ENCODE measurements at places on chromosomes 3 and 15.
A peak's percentile ranks its signal among the peaks of the same experiment; 100 is the strongest.

DNA sequence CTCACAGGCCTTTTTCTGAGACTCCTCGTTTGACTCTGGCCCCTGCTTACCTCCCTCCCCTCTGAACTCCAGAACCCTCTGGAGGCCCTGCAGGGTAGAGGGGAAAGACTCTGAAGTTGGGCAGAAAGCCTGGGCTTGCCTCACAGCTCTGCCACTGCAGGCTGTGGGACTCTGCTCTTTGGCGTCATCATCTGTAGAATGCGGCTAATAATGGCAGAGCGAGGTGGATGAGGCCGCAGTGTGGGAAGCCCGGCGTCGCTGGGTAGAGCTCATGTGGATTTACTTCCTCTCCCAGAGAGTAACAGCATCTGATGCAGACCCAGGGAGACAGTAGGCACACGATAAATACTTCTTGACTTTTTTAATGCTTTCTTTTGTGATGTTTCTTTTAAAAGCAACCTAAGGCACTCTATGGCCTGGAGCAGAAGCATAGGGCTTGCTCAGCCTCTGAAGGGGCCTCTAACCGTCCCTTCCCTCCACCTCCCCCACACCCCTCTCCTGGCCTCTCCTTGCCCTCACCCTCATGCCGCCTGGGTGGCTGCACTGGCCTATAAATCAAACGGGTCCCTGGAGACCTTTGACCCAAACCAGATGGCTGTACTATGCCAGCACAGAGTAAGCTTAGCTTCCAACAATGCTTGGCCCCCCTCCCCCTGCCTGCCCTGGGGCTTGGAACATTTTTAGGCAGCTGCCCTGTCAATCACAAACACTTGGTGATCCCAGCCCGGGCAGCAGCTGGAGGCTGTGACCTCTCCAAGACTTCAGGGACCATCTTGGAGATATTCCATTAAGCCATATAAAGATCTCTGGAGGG is 32.9 kb downstream of the SPSB4 start:
- H3K4me3 ChIP-seq, result no peak overlapping the region
- DNase-seq, result peak; percentile 15
- no peaks in the 10 kb centered on the region for H3K36me3 ChIP-seq

- DNase-seq, result peak; percentile 89
- no peaks in the 10 kb centered on the region for H3K36me3 ChIP-seq
- peak overlapping the region; percentile 90 for H3K27ac ChIP-seq
- H3K4me1 ChIP-seq, result peaks cover 3% of the 10 kb centered on the region
Measured at GRCh38 chr15:56244811-56245576, 1.3 kb upstream of the RFX7 start.

- H3K36me3 ChIP-seq, result no peaks in the 10 kb centered on the region
- peak; percentile 7 for DNase-seq
- no peak overlapping the region for H3K4me3 ChIP-seq
- H3K27ac ChIP-seq, result no peak overlapping the region
- no peaks in the 10 kb centered on the region for H3K4me1 ChIP-seq
Measured at GRCh38 chr15:82917249-82917648, 35.3 kb downstream of the HOMER2 start.

GRCh38 chr3:168085491-168086119 is 10.1 kb downstream of the GOLIM4 start:
- H3K4me1 ChIP-seq, result peaks cover 9% of the 10 kb centered on the region
- H3K4me3 ChIP-seq, result no peak overlapping the region
- no peak overlapping the region for H3K27ac ChIP-seq
- H3K36me3 ChIP-seq, result no peaks in the 10 kb centered on the region
- DNase-seq, result no peak

- no peak for DNase-seq
- no peaks in the 10 kb centered on the region for H3K27me3 ChIP-seq
- peaks cover 6% of the 10 kb centered on the region for H3K4me1 ChIP-seq
- H3K27ac ChIP-seq, result no peak overlapping the region
- H3K36me3 ChIP-seq, result peaks cover 6% of the 10 kb centered on the region
- H3K4me3 ChIP-seq, result no peak overlapping the region
Measured at GRCh38 chr3:188578576-188579363, 424.8 kb downstream of the LPP start.

DNA sequence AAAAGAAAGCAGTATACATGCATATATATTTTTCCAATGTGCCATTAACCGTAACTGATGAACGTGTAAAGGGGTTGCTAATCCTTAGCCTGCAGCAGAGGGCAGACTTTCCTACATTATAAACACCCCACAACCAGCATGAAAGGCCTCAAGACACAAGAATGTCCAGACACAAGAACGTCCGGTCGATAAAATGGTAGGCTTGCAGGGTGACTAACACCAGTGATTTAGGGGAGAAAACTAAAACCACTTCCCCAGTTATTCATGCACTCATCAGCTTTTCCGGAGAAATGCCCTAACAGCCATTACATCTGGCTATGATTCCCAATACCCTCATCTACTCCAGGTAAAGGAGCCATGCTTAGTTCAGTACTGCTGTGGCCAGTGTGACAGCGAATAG is 57.4 kb downstream of the LRTM1 start:
- no peaks in the 10 kb centered on the region for H3K4me1 ChIP-seq
- no peaks in the 10 kb centered on the region for H3K27me3 ChIP-seq
- peak; percentile 22 for DNase-seq
- H3K36me3 ChIP-seq, result no peaks in the 10 kb centered on the region
- no peak overlapping the region for H3K27ac ChIP-seq

DNA sequence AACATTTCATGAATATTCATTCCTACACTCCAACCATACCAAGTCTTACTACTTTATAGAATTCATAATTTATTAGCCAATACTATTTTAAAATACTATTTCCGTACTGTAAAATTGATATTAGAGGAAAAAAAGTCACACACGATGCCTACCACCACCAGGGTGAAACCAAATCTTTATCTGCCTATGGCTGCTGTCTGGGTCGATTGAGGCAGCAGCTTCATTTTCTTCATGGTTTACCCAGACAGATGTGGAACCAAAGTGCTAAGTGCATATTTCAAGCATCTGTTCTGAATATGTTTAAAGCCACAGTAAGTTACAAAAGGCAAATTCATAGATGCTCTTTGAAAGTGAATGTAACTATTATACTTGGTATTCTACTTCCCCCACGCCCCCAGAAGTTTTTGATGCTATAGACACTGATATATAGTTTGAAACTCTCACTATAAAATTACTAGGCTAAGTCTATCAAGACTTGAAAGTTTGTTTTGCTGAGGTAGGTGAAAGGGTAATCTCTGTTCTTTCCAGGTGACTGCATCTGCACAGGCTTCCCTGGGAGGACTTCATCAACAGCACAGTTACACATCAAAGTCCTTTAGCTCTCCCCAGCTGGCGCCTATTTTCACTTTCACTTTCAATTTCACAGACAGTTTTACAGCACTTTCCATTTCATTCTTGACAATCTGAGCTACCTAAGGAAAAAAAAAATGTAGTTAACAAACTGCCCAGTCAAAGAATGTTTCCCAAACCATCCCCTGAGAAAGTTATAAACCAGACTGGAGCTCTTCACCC is 113.9 kb downstream of the POLQ start:
- H3K4me3 ChIP-seq, result no peak overlapping the region
- H3K27ac ChIP-seq, result no peak overlapping the region
- no peaks in the 10 kb centered on the region for H3K36me3 ChIP-seq
- no peaks in the 10 kb centered on the region for H3K27me3 ChIP-seq
- peak; percentile 84 for DNase-seq

DNA sequence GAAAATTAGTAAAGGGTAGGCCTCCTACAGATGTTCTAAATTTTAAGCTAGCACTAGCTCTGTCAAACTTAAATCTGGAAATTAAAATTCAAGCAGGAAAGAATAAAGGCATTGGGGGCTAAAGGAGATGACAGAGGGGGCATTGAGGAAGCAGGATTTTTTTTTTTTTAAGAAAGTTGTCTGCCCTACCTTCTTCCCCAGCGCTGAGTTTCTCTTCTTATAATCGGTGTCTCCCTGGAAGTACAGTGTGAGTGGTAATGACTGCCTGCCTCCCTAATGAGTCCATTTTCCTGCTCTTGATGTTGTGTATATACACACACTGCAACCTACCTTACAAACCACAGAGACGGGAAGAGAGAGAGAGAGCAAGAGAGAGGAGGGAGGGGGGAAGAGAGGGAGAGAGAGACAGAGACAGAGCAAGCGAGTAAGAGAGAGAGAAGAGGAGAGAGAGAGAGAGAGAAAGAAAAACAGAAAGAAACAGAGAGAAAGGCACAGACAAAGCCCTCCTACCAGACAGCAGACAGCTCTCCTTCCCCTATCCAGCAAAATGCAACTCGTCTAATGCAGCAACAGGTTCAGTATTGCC is 47.0 kb downstream of the ZBTB20 start:
- no peaks in the 10 kb centered on the region for H3K36me3 ChIP-seq
- peak overlapping the region; percentile 53 for H3K4me3 ChIP-seq
- no peaks in the 10 kb centered on the region for H3K27me3 ChIP-seq
- H3K27ac ChIP-seq, result peak overlapping the region; percentile 87
- peak; percentile 73 for DNase-seq
- peaks cover 5% of the 10 kb centered on the region for H3K4me1 ChIP-seq

DNA sequence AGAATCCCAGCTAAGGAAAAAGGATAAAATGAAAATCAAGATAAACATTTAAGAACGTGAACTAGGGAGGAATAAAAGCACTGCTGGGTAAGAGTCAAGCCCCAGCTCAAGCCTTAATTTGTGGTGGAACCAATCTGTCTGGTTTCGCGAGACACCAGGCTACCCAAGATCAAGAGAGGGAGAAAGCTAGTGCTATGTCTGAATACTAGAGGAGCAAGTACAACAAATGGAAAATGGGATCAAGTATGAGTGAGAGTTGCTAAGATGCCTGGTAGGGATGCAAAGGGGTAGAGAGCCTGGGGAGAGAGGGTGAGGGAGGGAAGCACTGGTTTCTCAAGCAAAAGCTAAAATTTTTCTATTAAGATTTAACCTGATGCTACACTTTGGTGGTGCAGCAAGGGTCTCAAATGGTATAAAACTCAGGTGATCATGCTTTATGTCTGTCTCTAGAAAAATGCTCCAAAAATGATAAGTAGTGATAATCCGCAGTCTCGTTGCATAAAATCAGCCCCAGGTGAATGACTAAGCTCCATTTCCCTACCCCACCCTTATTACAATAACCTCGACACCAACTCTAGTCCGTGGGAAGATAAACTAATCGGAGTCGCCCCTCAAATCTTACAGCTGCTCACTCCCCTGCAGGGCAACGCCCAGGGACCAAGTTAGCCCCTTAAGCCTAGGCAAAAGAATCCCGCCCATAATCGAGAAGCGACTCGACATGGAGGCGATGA is 1.7 kb upstream of the SETD5 start:
- no peaks in the 10 kb centered on the region for H3K27me3 ChIP-seq
- H3K4me1 ChIP-seq, result peaks cover 2% of the 10 kb centered on the region
- peak overlapping the region; percentile 95 for H3K27ac ChIP-seq

DNA sequence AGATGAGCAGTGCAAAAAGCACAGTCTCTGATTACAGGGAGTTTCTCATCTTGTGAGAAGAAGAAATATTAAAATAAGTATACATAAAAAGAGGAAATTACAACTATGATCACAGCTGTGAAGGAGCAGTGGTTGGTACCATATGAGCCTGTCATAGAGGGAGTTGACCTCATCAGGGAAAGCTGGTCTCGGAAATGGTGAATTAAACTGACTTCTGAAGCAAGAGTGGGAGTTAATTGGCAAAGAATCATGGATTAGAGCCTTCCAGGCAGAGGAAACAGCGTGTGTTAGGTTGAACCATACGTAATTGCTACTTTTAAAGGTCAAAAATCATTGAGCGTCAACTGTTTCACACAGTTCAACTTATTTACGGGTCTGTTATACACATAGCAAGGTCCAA is 539.1 kb downstream of the EDEM1 start:
- DNase-seq, result no peak
- H3K36me3 ChIP-seq, result no peaks in the 10 kb centered on the region
- no peak overlapping the region for H3K27ac ChIP-seq
- H3K4me3 ChIP-seq, result no peak overlapping the region

DNA sequence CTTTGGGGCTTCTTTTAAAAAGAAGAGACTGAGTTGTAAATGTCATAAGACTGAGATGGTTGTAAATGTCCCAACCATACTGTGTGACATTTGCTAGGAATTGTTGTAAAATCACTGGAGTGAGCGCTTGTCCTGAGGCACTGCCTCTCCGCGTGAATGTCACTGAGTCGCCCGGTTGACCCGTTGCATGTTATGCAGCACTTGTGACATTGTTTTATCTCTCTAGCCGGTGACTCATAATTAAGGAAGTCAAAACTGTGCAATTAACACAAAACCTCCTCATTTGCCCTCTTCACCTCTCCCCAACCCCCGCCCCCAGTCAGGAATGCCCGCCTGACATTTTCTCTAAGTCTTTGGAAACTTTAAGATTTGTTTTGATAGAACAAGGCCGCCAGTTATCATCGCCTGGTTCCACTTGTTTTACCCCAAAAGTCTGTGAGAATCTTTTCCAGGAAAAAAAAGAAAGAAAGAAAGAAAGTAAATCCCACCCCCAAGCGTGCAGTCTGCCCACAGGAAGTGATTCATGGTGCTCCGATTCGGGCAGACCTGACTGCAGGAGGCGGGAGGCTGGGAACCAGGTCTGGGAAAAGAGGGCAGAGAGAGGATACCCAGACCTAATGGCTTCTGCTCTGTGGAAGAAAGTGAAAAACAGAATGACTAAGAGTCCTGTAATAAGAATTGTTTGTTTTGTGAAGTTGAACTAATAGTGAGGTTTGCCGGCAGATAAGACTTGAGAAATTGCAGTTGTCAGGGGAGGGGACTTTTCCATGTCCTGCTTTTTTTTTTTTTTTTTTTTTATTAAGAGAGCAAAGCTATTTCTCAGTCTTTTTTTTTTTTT is 84.8 kb downstream of the SMAD3 start:
- DNase-seq, result peak; percentile 59
- no peaks in the 10 kb centered on the region for H3K36me3 ChIP-seq
- no peak overlapping the region for H3K4me3 ChIP-seq
- H3K4me1 ChIP-seq, result peaks cover 55% of the 10 kb centered on the region
- H3K27ac ChIP-seq, result no peak overlapping the region

DNA sequence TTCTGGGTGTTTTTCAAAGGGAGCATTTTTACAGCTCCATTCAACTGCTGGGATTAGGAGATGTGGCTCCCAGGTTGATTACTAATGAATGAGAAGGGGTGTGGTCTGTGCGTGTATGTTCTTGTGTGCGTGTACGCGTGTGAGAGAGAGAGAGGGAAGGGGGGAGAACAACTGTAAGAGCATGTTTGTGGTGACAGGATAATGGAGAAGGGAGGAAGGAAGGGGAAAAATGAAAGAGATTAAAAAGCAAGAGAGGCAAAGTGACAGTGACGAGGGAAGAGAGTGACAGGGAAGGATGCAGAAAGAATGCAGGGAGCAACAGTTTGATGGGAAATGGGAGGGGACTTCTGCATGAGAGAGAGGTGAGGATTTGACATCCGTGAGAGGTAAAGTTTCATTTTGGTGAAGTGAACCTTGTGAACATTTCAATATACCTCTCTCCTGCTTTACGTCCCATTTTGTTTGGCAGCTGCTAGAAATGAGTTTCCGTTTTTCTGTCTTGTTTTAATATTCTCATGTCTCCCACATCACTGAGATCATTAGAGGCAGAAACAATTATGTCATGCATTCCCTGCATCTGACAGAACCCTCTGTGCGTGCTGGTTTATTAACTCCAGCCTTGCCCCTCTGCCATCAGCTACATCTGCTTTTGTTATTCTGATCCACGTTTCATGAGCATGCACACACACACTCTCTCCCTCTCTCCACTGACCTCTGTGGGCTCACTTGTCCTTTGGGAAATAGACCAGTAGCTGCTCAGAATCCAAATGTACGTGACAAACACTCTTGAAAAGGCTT is 161.6 kb downstream of the GAP43 start:
- H3K4me3 ChIP-seq, result peak overlapping the region; percentile 77
- no peaks in the 10 kb centered on the region for H3K27me3 ChIP-seq
- peak; percentile 2 for DNase-seq
- H3K36me3 ChIP-seq, result no peaks in the 10 kb centered on the region
- no peaks in the 10 kb centered on the region for H3K4me1 ChIP-seq

Measured in small intestine (tissue), 16 donors.